ENCODE measurements at places on chromosomes 3 and 15. TPM values are rescaled to one million over a fixed set of nuclear protein-coding genes. Genes with fewer than 3 reads are reported as not detected.

The SLC15A2 gene
- total RNA-seq, result 14.0 TPM

The SATB1 gene
- total RNA-seq, result 74.2 TPM

The MORC1 gene
- 0.90 TPM for total RNA-seq

The PRSS50 gene
- total RNA-seq, result 0.26 TPM

The VGLL3 gene
- total RNA-seq, result 36.2 TPM

The RIOX2 gene
- total RNA-seq, result 44.7 TPM

The SH3GL3 gene
- 8.9 TPM for total RNA-seq

The HESX1 gene
- total RNA-seq, result 2.3 TPM
